ENCODE measurements at places on chromosomes 2 and 18.
A peak's percentile ranks its signal among the peaks of the same experiment; 100 is the strongest.

DNA sequence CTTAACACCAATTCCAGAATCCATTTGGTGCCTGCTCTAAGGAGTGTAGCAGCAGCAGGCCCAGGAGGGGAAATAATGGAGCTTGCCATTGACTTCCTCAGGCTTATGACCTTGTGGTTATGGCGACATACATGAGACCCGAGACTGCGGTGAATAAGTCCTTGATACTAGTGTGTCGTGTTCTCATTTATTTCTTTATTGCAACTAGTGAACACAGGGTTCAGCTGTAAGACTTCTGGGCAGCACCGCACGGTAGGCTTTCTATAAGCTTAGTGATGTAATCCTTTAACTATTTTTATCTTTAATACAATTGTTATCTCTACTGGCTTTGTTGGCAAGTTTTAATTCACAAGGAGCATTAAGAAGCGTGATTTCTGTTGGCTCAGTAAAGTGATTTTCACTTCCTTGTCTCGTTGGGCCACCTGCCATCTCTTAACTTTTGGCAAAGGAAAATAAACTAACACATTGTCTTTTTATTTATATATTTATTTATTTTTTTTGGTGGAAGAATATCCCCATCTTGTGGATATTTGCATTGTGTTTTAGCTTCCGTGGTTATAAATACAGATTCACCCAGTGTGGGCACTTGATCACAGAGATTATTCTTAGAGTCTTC is 139.8 kb downstream of the LTBP1 start:
- no peak for DNase-seq

- no peak for DNase-seq
Measured at GRCh38 chr2:210524533-210524932, 31.9 kb upstream of the CPS1 start.

GRCh38 chr18:35999925-36000324 is 27.4 kb downstream of the RMP24 start:
- DNase-seq = no peak

DNA sequence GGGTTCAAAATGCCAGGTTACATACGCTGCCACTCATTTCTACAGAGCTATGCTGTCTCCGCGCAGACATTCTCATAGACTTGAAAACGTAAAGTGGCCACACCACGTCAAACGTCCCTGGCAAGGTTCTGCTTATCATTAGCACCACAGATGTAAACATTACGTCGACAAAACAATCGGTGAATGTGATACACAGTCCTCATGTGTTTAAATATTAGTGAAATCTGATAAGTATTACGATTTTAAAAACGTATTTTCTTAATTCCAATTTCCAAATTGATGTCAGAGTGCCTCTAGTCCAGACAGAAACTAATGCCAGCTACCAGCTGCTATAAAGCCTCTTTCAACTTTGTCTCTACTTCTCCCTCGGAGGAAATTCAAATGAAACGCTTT is 1.2 kb downstream of the STK17B start:
- DNase-seq = peak; percentile 4

DNA sequence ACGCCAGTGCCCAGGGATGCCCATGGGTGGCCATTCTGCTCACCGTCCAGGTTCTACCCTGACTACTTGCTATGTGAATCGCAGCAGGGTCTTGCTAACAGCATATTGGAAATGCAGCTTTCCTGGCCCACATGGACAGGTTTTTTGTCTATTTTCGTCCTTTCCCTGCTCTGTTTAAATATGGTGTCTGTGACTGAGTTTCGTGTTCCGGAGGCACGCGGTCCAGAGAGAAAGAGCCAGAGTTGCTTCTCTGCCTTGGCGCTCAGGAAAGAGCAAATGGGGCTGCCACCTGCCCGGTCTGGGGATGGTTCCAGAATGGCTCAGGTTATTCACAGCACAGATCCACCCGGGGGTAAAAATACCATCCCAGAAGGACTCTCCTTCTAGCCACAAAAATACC is 456.2 kb downstream of the BCL11A start:
- no peak for DNase-seq

GRCh38 chr2:2272841-2273240 is 58.2 kb downstream of the MYT1L start:
- no peak for DNase-seq

DNA sequence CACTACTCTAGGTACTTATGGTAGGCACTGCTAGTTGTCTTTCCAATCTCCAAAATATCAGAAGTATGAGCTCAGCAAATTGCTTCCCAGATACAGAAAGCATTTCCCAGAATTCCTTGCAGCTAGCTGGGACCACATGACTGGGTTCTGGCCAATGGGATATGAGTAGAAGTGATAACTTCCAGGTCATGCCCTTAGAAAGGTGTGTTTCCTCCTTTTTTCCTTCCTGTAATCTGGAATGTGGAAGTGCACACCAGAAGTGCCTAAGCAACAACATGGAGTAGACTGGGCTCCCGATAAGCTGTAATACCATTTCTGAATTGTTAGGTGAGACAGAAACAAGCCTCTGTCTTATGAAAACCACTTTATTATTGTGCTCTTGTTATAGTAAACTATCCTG is 279.8 kb downstream of the ZNF385B start:
- no peak for DNase-seq

DNA sequence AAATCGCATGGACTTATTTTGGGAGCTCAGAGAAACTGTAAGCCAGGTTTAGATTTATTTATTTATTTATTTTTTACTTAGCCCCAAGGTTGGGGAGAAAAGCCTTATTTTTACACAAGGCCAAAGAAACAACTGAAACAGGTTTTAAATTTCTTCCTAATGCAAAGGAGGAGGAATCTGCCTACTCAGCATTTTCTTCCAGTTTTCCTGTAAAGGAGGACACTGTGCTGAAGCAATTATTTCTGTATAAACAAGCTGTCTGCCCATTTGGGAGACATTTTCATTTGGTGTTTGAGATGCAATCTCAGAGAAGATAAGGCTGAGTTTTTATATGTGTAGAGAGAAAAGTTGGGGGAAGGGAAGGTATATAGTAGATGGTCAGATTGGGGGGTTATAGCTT is 125.0 kb downstream of the ETAA1 start:
- DNase-seq = no peak

DNA sequence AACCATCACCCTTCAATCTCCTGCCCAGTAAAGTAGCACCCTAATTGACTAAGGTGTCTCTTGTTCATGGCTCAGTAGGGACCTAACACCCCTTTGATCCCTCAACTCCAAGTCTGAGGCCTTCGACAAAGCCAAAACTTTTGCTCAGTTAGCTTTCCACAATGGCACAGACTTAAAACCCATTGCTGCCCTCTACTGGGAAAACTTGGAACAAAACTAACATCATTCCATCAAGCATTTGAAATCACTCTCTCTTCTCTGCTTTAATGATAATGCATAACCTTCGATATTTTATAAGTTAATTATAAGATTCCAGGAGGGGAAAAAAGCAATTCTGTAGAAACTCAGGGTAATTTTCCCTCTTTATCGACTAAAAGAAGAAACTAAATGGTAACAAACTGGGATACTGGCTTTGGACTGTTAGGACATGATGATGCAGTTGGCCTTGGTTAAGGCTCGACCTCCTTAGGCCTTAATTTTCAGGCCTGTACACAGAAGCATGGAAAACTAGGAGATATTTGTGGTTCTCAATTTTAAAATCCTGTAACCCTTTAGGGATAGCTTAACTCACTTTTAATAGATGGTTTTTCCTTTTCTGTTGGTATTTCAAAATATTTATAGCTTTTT is 127.8 kb downstream of the STK39 start:
- peak; percentile 32 for DNase-seq

GRCh38 chr2:218465987-218466633 is 47.2 kb downstream of the VIL1 start:
- no peak for DNase-seq

DNA sequence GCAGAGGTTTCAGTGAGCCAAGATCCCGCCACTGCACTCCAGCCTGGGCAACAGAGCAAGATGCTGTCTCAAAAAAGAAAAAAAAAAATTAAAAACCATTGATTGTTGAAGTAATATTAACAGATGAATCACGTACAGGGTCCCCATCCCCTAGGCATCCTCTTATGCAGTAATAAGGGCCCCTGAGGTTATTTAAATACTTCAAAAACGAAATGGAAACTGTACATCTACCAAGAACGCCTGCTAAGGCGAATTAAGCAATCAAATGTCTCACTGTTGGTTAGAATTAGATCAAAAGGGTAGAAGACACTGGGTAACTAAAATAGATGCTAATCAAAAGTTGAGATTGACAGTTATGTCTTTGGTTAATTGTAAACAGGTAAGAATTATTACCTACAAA is 7.5 kb downstream of the TRABD2A start:
- DNase-seq = no peak

DNA sequence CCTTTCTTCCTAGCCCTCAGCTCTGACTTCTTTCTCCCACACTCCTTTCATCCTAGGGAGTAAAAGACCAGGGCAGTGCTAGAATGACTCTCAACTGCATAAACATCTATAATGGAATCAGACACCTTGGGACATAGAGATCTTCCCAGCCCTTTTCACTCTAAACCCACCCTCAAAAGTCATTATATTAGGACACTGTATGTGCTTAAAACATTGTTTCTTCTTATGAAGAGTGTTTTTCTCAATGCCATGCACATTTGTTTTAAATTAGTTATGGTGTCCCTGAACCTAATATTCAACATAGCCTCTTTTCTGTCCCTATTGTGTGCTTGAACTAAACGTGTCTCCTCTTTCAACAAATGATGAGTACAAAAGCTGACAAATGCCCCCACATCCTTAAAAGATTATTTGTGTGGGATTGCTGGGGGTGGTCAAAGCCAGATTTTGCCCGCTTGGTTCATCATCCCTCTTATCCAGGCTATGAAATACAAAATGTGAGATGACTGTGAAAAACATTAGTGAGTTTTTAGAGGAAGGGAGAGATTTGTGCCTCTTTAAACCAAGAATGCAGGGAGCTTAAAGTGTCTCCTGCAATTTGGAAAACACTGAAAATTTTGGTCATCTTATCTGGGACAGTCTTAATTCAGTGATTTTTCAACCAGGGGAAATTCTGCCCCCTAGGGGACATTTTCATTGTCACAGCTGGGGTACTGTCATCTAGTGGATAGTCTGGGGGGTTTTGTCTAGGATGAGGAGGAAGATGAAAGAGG is 29.0 kb downstream of the SERPINB5 start:
- no peak for DNase-seq

DNA sequence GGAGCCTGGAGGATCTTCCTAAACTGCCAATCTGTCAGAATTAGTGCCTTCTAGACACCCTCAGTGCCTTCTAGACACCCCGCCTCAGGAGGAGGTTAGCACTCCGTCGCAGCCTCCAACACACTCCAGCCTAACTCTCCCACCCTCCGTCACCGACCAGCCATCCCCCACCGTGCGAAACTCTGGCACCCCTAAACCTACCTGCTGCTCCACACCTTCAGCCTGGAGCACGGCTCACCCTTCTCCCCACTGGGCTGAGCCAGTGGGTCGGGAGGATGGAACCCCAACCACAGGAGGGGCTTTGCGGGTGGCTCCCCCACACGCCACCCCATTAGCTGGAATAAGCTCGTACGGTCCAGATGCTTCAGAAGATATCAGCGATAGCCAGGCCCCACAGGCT is 468.9 kb upstream of the HS6ST1 start:
- DNase-seq = no peak

GRCh38 chr2:195642679-195643068 is 14.4 kb upstream of the SLC39A10 start:
- DNase-seq = no peak
